AG20443 (cell line): ENCODE measurements at places on chromosomes 2 and 18.

GRCh38 chr18:58896734-58897508 lies 32.2 kb downstream of the ZNF532 start:
- no peak for DNase-seq

GRCh38 chr2:241609859-241610793 lies 26.8 kb downstream of the THAP4 start:
- DNase-seq = peak; percentile 97

DNA sequence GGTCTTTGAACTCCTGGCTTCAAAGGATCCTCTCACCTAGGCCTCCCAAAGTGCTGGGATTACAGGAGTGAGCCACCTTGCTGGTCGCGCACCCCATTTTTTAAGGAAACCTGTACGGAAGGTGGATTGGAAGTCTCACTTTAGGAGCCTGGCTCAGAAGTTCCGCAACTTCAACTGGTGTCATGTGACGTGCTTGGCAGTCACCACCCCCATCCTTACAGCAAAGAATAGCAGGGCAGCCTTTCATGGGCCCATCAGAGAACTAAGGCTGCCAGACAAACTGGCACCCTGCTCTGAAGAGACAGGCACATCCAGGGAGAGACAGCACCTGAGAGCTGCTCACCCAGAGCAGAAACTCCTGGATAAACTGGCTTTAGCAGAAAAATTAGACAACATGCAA lies 3.3 kb upstream of the SLC66A2 start:
- no peak for DNase-seq

DNA sequence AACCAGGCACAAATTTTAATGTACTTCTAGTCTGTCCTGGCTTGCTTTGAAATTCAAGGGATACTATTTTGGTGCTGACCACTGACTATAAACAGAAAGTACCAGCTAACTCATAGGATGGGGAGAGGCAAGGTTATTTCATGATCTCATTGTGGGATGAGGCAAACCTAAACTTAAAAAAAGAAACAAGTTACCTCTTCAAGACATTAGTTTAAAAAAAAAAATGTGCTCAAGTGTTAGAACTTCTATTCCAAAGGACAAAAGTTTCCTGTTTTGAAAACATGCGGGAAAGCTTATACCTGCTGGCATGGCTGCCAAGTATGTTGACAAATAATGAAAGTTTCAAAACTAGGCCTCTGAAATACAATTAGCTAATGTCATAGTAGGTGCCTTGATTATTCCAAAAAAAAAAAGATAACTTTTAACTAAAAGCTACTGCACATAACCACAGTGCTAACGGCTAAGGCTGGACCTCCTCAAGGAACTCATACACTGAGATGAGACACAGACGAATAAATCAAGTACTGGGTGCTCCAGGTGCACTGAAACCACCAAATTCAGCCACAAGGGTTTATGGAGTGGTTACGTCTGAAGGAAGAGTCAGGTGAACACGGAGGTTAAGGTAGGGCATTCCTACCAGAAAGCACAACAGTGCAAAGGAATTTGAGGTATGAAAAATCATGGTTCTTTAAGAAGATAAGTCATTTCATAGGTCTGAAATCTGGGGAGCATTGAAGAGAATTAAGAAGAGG lies 38.1 kb downstream of the TMEM131 start:
- DNase-seq = no peak

DNA sequence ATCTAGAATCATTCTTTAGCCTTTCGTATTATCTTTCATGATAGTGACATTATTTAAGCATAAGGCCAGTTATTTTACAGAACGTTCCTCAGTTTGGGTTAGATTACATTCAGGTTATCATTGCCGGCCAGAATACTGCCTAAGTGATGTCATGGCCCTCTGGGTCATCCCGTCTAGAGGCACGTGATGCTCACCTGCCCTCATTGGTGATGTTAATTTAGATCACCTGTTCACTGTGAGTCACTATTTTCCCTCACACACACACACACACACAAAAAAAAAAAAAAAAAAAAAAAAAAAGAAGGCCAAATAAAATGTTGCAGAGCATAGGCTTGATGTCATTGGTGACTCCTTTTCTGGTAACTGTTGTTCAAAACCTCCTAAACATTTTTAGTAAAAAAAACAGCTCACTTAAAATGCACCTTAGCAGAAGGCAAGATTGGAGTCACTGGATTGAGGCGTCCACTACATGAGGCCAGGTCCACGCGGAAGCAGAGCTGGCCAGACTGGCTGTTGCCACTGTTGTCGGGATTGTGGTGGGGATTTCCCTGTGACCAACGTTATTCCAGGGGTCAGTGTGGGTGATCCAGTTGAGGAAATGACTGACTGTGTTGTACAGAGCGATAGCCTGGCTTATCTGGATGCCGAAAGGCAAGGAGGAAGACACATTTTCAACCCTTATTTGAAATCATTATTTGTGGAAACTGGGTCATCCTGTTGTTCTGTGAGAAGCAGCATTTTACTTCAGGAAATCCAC lies 52.1 kb upstream of the CNGA3 start:
- no peak for DNase-seq

- no peak for DNase-seq
Observed at GRCh38 chr2:221455214-221455613, 116.9 kb downstream of the EPHA4 start.

DNA sequence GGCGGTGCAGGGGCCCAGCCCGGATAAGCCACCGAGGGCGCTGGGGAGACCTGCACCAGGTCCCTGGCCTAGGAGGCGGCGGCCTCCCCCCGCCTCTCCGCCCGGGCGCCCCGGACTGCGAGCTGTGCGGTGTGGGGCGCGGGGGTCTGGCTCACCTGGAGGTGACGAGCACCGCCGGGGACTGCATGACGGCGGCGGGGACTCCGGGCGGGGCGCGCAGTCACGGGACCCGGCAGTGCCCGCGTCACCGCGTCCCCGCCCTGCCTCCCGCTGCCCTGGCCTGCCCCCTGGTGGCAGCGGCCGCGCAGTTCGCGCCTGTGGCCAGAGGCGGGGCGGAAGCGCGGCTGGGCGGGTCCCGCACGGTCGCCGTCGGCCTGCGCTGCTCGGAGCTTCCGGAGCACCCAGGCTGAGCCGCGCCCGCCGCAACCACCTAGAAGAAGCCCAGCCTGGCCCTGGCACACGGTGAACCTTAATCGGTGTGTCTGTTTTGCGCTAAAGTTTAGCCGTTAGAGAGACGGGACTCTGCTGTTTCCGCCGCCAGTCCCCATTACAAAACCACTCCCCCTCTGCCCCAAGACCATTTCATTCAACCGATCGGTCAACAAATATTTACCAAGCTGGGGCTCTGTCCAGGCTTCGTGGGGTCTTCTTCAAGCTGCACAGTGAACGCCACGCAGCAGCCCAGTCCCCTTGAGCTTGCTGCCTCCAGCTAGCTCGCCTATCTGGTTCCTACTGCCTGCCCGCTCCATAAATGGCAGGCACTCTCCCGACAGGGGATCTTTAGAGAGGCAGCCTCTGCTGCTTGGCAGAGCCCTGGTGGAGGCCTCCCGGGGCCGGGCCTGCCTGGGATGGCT lies at the start of gene HS1BP3:
TSS of gene HS1BP3 (minus strand) at position 222 of the 854 bp plus-strand sequence. CDS start at position 187, 35 bp downstream.
- peak; percentile 98 for DNase-seq

GRCh38 chr2:174449033-174449432 lies 37.8 kb downstream of the GPR155 start:
- no peak for DNase-seq

GRCh38 chr18:48975120-48975816 lies 24.5 kb upstream of the SMAD7 start:
- DNase-seq = no peak

GRCh38 chr2:97970293-97971060 lies 25.3 kb downstream of the TMEM131 start:
- no peak for DNase-seq

DNA sequence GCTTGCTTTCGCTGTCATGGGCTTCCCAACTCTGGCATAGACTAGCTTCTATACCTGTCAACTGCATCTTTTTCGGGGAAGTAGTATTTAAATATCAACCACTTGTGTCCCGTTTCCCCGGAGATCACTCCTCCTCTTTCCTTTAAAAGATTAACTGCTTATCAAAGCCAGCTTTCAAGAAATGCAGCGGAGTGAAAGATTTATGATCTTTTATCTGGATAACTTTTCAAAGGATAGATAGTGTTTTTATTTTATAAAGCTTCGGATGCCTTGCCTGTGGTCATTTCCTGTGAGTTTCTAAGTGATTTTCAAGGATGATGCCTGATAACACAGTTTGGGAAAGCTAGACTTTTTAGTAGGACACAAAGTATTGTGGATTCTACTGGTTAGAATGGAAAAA lies 2.9 kb upstream of the IGFBP5 start:
- no peak for DNase-seq

- no peak for DNase-seq
Observed at GRCh38 chr2:189367343-189367742, 73.9 kb upstream of the WDR75 start.
